GM10248 (cell line): ENCODE measurements at places on chromosomes 2 and 18.

DNA sequence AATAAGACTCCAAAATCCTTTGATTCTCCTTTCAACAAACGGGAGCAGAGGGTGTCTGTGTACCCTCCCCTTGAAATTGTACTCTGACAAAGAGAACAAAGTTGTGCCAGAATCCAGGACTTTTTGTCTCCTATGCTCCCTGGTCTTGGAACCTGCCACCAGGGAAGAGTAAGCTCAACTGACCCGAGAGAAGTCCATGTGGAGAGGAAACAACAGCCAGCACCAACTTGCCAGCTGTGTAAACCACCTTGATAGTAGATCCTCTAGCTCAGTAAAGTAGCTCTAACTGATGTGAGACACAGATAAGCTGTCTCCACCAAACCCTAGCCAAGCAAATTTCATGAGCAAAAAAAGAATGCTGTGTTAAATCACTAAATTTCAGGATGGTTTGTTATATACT lies 46.9 kb downstream of the LNPK start:
- DNase-seq = no peak

GRCh38 chr2:207252979-207253645 lies 87.4 kb upstream of the KLF7 start:
- no peak for DNase-seq

DNA sequence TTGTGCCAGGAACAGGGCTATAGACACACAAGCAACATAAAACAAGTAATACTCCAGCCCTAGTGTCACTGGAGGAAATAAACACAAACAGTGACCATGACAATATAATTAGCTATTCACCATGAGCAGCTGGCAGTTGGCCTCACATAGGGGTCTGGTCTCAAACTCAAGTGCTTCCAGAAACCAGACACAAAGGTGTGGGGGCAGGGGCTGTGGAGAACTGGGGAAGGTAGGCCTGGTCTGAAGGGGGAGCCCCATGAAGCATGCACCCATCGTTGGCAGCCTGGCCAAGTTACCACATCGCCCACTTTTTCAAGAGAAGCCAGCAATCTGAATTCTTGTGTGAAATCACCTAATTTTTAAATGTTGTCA lies 49.5 kb upstream of the SP3 start:
- no peak for DNase-seq

DNA sequence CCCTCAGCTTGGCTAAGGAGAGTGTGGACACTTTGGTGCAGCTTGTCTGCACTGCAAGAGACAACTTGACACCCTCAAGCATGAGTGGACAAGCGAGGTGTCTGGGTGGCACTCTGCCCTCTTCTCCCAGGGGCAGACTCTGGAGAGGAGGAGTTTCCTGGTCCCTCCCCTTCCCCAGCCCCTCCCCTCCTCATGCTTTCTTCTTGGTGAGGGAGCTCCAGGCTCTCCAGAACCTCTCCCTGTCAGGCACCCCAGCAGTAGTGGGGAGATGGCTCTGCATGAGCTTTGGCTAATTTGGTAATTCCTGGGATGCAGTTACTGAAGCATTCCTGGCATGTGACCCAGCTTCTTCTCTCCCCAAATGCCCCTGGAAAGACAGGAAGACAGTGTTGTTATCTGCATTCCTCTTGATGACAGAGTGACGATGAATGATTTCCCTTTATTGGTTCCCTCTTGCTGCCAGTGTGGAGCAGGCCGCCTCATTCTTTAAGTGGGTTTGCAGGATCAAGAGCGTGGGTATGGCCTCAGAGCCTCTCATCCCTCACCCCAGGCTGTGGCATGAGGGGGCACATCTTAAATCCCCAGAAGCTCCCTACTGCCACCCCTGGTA lies 89.2 kb downstream of the STPG4 start:
- DNase-seq = no peak

- no peak for DNase-seq
Measured at GRCh38 chr2:6854416-6854815, 11.3 kb downstream of the CMPK2 start.

- no peak for DNase-seq
Measured at GRCh38 chr2:36376992-36377738, 21.6 kb downstream of the CRIM1 start.

- DNase-seq = no peak
Measured at GRCh38 chr2:33890686-33891085, 291.6 kb upstream of the FAM98A start.

GRCh38 chr2:236568922-236569572 lies 578 bp upstream of the ACKR3 start:
- DNase-seq = no peak

- no peak for DNase-seq
Measured at GRCh38 chr2:15765686-15766302, 174.1 kb downstream of the DDX1 start.

DNA sequence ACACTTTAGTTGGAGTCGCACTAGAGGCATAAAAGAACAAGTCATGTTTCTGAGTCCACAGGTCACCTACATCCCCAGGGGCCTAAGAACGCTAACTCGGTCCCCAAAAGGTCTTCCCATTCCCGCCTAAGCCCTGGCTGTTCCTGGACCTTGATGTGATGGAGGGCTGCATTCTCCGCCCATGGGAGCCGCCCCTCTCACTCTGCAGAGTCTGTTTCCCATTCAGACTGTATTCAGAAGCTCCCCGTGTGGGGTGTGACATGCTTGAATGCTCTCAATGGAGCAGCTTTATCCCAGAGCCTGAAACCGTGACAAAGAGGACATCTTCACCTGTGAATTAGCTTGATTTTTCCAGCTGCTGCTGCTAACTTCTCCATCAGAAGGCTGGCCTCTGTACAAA lies 319.0 kb upstream of the KLHL29 start:
- no peak for DNase-seq

- no peak for DNase-seq
Measured at GRCh38 chr2:209495855-209496585, 72.2 kb downstream of the MAP2 start.

GRCh38 chr2:236882930-236883329 lies 202.8 kb upstream of the COPS8 start:
- no peak for DNase-seq

DNA sequence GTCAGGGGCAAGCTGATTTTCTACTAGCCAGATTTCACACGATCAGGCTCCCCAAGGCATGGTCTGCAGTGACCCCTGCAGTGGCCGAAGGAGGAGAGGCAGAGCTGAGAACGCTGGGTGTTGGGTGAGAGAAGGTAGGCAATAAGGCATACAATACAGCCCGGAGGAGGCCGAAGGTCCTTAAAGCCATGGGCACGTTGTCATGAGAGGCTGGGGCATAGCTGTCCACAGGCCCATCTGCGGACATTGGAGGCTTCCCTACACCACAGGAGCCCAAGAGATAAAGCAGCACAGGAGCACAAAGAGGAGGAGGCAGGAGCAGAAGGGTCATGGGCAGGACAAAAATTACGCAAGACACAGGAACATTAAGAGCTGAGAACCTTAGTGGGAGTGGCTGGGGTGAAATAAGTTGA lies 16.7 kb upstream of the BZW1 start:
- DNase-seq = no peak

DNA sequence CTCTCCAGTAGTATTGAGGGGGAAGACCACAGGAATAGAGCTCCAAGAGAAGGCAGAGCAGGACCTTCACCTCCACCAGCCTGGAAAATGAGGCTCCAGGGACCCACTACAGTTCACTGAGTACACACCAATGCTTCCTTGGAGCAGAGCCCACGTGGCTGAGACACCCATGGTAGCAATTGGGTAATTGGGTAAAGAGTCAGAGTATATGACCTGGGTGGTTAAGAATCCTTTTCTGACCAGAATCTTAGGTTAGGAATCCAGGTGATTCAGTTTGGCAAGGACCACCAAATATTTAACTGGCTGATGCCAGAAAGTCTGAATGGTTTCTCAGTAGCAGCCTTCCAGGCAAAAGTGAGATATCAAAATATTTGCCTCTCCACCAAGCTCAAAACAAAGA lies 107.7 kb downstream of the MDH1 start:
- no peak for DNase-seq

- DNase-seq = no peak
Measured at GRCh38 chr2:229129738-229130371, 141.2 kb downstream of the PID1 start.

GRCh38 chr2:86675511-86676015 lies 44.5 kb upstream of the RMND5A start:
- DNase-seq = no peak

DNA sequence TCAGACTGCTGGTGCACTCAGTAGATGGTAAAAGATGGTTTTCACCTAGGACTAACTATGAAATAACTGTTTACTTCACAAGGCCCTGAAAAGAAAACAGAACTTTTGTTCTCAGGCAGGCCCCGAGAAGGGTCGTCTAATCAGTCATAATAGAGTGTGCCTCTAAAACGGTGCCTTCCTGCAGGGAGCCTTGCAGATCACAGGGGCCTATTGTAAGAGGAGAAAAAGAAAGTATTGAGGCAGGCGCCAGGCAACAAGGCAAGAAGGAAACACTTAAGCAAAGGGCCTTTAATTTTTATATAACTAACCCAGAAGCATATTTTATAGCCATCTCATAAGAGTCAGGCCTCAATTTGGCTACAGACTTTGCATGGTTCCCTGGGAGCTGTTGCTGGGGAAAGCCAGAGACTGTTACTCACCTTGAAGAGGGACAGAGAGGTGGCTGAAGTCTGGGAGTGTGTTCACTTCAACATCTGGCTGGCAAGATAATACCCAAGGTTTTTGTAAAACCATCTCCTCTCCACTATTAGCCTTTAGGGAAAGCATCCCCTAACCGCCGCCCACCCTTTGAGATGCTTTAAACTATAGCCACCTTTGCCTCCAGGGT lies 117.1 kb downstream of the PRPF40A start:
- DNase-seq = no peak

GRCh38 chr18:62285281-62285680 lies 39.8 kb upstream of the TNFRSF11A start:
- no peak for DNase-seq

- DNase-seq = peak; percentile 33
Measured at GRCh38 chr2:178804791-178805190, 2.4 kb downstream of the TTN start.

DNA sequence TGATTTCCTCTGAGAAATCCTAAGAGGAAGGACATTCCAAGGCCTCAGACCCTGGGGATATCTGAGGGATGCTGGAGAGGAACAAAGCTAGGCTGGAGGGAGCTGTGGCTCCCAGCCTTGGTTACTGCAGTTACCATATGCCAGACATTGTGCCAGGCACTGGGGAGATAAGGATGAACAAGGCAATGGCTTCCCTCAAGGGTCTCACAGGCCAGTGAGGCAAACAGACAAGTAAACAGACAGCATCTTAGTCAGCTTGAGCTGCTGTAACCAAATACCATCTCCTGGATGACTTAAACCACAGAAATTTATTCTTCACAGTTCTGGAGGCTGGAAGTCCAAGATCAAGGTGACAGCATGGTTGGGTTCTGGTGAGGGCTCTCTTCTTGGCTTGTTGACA lies 91.8 kb downstream of the SKA1 start:
- no peak for DNase-seq

GRCh38 chr2:110729106-110729505 lies 3.3 kb upstream of the ACOXL start:
- DNase-seq = no peak

GRCh38 chr2:141264848-141265247 lies 866.0 kb downstream of the LRP1B start:
- no peak for DNase-seq

DNA sequence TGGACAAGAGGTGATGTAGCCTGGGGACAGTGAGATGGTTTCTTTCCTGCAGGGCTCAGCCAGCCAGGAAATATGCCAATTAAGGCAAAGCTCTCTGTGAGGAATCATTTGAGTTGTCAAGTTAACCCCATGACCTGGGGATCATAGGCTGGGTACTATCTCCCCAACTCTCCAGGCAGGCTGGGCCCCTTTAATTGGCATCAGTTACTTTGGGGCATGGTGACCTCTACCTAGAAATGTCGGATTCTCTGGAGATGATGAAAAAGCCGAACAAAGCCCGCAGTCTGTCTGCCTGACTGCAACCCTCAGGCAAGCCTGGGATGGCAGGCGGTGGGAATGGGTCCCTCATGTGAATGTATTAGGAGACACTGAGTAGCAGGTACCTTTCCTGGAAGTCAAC lies 193.5 kb upstream of the SMAD2 start:
- no peak for DNase-seq

GRCh38 chr2:228541789-228542188 lies 360.3 kb upstream of the SPHKAP start:
- DNase-seq = no peak

GRCh38 chr2:120305296-120305695 lies 40.6 kb upstream of the INHBB start:
- DNase-seq = no peak

DNA sequence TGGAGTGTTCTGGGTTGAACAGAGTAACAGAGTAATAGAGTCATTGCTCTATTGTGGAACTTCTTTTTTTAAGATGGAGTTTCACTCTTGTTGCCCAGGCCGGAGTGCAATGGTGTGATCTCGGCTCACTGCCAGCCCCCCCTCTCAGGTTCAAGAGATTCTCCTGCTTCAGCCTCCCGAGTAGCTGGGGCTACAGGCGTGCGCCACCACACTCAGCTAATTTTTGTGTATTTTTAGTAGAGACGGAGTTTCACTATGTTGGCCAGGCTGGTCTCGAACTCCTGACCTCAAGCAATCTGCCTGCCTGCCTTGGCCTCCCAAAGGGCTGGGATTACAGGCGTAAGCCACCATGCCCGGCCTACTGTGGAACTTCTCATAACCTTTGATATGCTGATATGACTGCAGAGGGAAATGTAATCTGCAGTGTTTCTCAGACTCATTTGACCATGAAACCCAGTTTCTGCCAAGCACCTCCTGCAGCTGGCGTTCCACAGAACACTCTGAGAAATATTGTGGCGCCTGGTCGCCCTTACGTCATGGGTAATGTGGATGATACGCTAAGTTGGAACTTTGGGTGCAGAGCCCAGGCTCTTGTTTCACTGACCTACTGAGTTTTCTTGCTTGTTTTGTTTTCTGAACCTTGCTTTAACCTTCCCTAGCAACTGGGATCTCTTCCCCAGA lies 213.8 kb downstream of the BCL2 start:
- DNase-seq = peak; percentile 46

DNA sequence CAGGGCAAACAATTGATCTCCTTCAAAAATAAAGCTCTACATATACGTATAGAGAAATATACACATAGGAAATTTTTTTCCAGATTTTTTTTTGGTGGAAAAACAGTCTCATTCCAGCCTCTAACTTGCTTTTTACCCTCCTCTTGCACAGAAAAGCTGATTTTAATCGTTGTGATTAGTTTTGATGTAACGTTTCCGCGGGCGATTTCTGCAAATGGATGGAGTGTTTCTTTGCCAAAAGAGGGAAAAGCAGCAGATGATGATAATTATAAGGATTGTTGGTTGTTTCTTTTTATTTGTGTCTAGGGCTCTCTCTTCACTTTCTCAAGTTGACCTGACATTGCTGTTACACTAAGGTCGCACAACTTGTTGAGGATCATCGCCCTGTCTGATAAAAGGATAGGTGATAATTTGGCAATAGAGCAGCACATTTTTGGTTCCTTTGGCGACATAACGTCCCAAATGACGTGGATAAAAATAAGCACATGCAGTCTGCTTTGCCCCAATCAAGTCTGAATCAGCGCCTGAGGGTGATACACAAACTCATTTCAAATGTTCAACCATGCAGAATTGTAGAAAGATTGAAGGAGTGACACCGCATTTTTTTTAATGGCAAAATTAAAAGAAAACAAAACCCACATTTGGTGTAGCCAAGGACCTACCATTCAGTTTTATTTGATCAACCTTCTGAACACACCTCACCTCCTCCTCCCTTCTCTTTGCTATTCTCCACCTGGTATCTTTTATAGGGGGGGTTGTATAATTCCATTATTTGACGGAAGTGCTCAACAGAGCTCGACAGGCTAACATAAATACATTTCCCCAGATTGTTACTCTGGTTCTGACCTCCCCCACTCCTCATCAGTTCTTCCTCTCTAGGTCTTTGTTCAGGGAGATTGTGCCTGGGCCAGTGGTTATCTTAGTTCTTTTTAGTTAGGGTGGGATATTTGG lies 109.6 kb upstream of the KCTD1 start:
- DNase-seq = no peak
